ENCODE measurements at places on chromosomes 6 and 20.

GRCh38 chr6:148263961-148264360 lies 78.7 kb upstream of the SASH1 start:
- DNase-seq = no peak

DNA sequence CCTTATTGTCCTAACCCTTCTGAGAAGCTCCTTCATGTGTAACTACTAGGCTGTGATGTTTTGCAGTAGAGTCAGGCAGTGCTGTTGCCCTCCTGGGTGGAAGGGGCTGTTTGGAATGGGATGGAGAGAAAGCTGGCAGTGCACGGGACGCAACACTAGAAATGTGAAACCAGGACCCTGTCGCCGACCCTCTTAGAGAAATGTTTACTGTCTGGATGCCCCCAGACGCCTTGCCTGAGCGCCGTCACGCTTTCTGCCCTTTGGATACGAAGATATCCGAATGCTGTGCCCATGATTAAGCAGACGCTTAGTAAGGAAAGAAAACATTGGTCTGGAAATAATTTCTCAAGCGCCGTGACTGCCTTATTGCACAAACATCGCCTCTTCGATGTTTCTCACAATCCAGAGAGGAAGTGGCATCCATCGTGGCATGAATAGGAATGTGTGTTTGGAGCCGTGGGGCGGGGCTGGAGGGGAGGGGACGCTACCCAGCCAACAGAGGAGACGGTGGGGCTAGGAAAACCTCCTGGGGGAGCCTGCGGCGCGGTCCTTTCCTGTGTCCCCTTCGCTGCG lies 661 bp upstream of the PPP1R14C start:
- DNase-seq = no peak

GRCh38 chr6:138909975-138910374 lies 78.1 kb downstream of the REPS1 start:
- DNase-seq = no peak

- no peak for DNase-seq
These were observed 587 bp downstream of the PDSS2 start for GRCh38 chr6:107458672-107459282.

GRCh38 chr6:79040083-79040482 lies 38.0 kb downstream of the PHIP start:
- no peak for DNase-seq

DNA sequence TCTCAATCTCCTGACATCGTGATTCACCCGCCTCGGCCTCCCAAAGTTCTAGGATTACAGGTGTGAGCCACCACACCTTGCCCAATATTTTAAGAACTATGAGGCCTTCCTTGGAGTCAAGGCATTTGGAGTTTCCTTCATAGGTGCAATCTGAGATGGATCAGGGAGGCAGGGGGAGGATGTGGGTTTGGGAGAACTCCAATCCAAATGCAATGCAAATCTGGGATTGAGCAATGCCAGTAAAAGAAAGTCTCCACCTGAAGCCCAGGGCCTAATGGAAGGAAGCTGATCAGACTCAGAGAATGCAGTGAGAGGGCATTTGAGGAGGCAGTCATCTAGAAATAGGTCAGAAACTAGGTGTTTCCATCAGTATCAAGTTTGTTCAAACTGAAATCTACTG lies 21.2 kb downstream of the RSPH3 start:
- no peak for DNase-seq

GRCh38 chr6:124973780-124974179 lies 11.5 kb downstream of the RNF217 start:
- no peak for DNase-seq

DNA sequence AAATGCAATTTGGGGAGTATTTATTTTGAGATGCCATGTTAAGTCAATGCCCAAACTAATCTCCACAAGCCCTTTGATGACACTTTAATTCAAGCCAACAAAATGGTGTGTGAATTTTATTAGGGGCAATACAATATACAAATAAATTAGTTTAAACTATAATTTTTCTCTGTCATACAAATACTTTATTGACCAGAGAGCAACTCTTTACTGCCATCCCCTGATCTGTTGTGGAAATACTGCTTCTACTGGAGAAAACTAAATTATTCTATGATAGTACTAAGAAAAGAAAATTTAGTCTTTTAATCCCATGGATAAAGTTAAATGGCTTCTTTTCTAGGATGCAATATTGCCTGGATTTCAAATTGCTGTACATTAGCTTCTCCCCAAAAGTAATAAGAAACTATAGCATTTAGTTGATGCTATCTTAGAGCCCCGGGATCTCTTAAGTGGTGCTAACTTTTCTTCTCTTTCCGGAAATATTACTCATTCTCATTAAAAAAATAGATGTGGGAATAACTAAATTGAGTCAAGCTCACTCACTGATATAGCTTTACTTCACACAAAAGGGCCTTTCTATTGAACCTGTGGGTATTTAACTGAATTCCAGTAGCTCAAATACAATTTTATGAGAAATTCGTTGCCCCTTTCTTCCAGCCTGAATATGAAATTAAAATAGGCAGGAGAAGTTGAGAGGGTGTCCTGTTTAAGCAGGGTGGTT lies 49.2 kb downstream of the SMPDL3A start:
- no peak for DNase-seq

GRCh38 chr6:13724182-13724581 lies 12.5 kb upstream of the RANBP9 start:
- DNase-seq = no peak

DNA sequence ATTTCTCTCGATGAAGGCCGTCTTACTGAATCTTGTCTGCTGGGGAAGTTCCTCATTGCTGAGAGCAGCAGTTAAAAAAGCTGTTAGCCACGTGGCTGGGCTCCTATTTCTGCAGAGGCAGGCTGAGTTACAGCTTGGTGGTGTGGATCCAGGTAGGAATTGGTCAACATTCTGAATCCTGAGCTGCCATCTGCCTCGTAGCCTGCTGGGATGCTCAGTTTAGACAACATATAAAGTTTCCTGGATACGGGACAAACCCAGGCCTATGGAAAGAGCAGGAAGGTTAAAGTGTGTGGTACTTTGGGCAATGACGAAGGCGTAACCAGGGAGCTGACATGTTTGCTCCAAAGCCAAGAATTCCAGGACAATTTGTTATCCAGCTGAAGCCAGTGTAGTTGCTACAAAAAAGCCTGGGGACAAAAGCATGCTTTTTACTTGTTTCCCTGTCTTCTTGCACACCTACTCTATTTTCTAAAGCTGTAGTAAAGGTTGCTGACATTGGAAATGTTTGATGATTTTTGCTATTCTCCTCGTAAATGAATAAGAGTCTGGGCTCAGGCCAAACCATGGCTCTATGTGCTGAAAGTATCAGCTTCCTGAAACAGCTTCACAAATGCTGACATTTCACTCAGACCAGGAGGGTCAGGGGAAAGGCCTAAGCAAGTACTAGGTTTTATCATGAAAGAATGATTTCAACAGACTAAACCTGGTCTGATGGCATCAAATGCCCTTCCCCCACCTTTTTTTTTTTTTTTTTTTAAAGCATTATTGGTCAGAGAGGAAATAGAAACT lies 12.4 kb upstream of the MYLK2 start:
- no peak for DNase-seq

GRCh38 chr6:3482869-3483268 lies 26.0 kb upstream of the SLC22A23 start:
- no peak for DNase-seq

DNA sequence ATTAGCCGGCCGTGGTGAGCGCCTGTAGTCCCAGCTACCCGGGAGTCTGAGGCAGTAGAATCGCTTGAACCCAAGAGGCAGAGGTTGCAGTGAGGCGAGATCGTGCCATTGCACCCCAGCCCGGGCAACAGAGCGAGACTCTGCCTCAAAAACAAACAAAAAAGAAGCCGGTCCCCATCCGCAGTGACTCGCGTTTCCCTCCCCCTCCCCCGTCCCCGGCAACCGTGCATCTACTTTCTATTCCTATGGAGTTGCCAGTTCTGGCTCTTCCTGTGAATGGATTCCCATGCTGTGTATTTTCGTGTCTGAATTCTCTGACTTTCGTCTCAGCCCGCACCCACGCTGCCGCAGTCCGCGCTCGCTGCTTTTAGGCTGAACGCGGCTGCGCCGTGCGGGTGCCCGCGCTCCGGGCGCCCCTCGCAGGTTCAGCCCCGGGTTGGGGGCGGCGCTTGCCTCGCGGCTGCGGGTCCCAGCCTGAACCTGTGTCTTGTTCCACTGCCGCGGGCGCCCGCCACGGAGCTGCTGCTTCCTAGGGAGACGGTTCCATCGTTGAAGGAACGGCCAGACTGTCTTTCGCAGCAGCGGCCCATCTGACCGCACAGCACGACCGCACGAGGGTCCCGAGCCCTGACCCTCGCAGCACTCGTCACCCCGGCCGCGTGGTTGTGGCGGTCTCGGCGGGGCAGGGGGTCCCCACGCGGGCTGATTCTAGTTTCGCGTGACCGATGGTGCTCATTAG lies 1.1 kb upstream of the MRGBP start:
- DNase-seq = peak; percentile 15

DNA sequence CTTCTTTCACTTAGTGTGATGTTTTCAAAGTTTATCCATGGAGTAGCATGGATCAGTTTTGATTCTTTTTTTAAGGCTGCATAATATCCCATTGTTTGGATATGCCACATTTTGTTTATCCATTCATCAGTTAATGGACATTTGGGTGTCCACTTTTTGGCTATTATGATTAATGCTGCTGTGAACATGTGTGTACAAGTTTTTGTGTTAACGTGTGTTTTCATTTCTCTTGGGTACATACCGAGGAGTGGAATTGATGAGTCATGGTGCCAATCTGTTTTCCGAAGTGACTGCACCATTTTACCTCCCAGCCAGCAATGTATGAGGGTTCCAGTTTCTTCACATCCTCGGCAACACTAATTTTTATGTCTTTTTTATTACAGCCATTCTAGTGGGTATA lies 78.4 kb upstream of the CCDC28A start:
- no peak for DNase-seq

DNA sequence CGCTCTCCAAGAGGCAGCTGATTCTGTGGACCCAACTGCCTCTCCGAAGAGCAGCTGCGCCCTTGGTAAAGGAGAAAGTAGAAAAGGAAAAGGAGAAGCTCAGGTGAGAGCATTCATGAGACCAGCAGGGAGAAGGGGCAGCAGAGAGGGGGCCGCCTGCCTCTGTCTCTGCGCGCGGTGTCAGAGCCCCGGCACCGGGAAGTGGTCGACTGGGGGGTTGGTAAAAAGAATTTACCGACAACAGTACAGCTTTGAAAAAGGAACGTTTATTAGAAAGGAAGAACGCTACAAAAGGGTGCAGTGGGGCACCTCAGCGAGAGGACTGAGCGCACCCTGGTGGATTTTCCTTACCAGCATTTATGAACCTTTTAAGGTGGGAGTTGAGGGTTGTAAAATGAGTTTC lies 61.9 kb downstream of the GPR6 start:
- no peak for DNase-seq

DNA sequence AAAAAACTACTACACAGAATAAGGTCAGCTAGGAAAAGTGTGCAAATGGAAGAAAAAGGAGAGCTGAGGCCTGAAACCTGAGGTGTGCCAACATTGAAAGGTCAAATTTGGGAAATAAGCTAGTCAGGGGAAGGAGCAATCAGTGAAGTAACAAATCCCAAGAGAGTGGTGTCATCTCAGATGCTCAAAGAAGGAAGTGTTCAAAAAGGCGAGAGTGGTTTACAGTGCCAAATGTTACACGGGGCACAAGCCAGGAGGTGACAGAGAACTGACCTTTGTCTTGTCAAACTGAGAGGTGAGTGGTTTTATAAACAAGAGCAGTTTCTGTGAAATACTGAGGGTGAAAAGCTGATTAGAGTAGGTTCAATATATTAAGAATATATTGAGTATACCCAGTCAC lies 83.0 kb upstream of the TCF21 start:
- DNase-seq = no peak

- DNase-seq = no peak
These were observed 27.4 kb downstream of the STX11 start for GRCh38 chr6:144177726-144178125.

DNA sequence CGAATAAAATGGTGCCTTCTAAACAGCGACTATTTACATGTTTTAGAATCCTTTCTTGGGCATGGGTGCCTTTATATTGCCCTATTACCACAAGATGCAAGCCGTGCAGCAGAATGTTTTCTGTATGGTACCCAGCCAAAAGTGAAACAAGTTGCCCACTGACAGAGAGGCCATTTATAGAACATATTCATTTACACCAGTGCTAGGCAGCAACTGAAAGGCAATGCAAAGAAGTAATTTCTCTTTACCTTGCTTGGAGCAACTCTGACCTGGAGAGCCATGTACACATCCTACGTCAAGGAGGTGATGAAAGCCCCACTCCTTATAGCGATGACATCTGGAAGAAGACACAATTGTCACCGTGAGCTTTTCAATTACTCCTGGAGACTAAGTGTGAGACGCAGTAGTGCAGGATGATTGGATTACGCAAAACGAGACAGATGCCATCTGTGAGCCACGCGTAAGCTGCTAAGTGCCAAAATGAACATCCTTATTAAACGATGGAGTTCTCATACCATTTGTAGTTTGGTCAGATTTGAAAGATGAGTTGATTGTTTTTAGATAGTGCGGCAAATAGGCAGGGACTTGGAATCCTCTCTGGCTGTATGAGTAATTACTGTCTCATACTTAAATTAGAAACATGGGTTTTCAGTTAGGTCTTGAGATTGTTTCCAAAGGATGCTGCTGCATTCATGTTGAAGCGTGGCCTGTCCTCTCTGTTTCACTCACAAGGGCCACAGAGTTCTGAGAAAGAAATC lies at the start of gene TMEM244:
Gene TMEM244, minus strand, starts transcription at position 408 of the 758 bp plus-strand sequence. Its CDS starts 127 bp downstream, at position 281.
- no peak for DNase-seq

GRCh38 chr6:107504270-107505026 lies 14.5 kb downstream of the SOBP start:
- DNase-seq = no peak

GRCh38 chr6:102114402-102114801 lies 720.9 kb downstream of the GRIK2 start:
- DNase-seq = no peak

DNA sequence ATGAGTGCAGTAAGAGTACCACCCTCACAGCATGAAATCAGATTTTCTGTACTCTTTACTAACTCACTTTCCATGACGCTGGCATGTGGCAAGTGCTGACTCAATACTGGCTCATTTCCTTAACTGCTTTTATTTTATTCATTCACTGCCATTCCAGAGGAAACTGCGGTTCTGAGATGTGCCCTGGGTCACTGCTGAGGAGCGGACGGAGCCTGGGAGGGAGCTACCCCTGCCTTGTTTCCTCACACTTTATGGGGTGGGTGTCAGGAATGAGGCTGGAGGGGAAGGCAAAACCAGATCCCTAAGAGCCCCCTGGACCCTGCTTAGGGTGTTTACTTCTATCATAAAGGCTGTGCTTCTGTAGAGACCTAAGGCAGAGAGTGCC lies 14.4 kb downstream of the NT5E start:
- no peak for DNase-seq

- DNase-seq = no peak
These were observed 14.1 kb upstream of the THBD start for GRCh38 chr20:23063581-23063980.

- no peak for DNase-seq
These were observed 168.4 kb downstream of the EDN1 start for GRCh38 chr6:12458558-12458957.

DNA sequence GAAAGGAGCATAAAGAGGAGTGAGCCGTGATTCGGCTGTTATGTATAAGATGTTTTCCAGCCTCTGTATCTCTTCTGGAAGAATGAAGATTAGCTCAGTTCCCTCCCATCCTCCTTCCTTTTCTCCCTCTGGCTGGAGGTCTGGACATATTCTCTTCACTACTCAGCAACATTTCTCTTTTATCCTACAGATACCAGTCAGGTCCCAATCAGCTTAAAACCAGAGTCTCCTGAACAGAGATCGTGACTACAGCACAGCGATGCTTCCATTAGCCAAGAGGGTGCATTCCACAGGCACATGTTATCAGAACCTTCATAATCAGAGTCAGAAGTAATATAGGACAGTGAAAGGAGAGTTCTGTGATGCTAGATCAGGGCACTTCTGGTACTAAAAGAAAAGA lies 133.9 kb upstream of the SOX4 start:
- no peak for DNase-seq
